ENCODE measurements at places on chromosomes 2 and 18.

- DNase-seq: peak; percentile 92
Measured at GRCh38 chr2:223597076-223597475, 5.1 kb downstream of the SCG2 start.

GRCh38 chr18:57231864-57232263 is 85.0 kb downstream of the BOD1L2 start:
- no peak for DNase-seq

- DNase-seq: no peak
Measured at GRCh38 chr18:26637324-26637723, 89.0 kb upstream of the KCTD1 start.

DNA sequence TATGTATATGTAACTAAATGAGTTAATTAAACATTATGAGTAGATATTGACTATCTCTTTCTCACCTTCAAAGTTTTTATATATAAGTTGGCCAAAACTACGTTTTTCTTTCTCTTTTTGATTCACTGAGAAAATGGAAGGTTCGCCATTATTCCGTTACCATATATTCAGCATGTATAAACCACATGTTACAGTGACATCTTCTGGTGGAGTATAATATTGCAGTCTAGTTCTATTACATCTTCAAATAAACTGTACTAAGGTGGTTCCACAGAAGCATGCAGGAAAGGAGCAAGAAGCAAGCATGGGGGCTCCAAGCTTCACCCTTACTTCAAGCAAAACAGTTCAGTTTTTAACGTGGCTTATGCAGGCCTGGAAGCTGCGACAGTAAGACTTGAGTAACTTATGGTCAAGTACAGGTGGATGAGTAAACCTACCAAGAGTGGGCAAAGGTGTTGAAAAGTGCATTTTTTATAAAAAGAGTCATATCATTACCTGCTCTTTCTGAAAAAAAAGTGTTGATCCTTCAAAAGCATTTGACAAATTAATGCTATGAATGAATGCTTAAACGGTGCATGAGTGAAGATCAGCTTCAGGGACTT is 129.8 kb upstream of the RAB6C start:
- peak; percentile 64 for DNase-seq

DNA sequence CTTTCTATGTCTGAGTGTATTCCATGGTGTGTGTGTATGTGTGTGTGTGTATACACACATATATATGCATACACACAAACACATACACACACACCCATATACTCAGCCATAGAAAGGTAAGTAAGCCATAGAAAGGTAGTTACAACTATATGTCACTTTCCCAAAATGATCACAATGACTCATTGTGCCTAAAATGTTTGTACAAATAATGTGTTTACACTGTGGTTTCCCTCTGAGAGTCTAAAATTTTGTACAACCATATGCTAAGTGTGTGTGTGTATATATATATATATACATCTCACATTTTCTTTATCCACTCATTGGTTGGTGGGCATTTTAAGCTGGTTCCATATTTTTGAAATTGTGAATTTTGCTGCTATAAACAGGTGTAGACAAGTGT is 55.3 kb upstream of the CSRNP3 start:
- no peak for DNase-seq

DNA sequence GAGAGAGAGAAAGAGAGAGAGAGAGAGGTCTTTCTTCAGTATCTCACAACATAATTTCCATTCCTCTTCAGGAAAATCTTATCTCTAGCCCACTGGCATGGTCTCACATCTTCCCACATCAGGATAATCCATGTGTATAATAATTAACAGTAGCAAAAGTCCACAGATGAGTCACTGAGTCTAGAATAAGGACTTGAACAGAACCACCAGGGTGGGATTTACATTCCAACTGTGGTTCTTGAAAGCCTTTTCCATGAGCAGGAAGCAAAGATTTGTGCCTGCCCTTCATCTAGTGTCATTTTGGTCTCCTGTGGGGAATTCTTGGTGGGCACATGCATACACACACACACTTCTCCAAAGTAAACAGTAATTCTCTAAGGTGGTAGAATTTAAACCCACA is 107.1 kb upstream of the TCF4 start:
- DNase-seq: peak; percentile 42
